ENCODE measurements at places on chromosomes 12 and 14. TPM values are rescaled to one million over a fixed set of nuclear protein-coding genes. Genes with fewer than 3 reads are reported as not detected.

DNA sequence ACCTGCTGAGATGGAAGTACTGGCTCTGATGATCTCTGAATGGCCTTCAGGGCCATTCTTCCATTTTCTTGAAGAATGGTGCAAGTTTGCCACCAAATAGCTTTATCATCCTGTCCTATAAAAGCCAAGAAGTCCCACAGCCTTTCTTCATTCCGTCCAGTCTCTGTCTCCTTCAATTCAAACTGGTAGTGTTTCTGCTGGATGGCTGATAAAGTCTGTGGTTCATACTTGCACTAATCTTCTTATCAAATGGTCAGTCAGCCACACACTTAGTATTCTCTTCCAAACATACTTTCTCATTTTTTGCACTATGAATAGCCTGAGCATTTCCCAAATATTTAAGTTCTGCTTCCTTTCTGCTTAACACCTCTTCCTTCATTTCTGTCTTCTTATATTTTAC is 39.4 kb upstream of the BEGAIN start:
- no peak for DNase-seq

GRCh38 chr14:94388384-94389103 is at the start of gene SERPINA1:
Gene SERPINA1 (minus strand): TSS chr14:94388602. CDS start chr14:94383237, 5,365 bp downstream.
- DNase-seq = no peak

DNA sequence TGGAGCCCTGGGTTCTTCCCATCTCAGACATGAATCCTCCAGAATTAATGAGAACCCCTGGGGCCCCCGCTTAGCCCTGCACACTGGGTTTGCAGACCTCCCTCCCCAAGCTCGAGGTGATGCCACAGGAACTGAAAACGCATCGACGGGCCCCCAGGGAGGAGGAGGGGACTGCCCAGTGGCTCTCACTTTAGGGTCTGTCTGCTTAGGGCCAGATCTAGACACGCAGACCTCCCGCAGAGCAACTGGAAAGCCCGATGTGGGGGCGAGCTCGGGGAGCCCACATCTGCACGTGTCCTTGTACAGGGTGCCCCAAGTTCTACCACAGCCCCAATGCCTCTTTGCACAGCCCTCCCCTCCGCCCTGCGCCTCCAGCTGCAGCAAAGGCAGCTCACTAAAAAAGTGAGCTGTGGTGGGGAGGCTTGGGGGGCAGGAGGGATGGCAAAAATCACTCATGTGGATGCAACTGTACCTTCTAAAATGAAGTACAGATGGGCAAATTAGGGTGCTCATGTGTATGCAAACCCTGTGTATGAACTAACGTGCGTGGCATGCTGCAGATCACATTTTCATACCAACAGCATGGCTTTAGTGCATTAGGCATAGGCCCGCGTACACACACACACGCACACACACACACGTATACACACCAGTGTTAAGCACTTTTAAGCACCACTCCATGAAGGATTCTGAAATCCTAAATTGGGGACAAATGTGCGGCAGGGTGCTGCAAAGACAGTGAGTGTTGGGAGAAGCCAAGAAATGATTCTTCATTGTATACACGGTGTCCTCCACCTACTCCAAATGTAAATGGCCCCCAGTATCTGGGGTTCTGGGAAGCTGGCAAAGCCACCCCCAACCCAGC is 99.9 kb upstream of the MAP1LC3B2 start:
- no peak for DNase-seq

DNA sequence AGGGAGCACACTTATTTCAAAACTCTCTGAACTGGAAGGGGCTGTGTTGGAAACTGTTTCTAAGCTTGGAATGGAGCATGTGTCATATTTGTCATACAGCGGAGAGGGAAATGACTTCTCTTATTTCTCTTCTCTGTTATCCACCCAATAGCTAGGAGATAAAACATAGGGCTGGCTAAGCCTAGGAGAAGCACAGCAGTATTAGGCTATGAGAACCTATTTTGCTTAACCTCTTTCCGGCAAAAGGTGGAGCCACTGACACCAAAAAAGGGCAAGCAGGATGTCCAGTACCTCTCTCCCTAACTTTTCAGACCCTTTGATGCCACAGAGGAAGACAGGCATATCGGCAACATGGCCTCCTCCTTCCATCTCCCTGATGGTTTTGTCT is 148.3 kb downstream of the CRADD start:
- DNase-seq = no peak

- DNase-seq = no peak
Measured at GRCh38 chr12:43105426-43105981, 446.5 kb downstream of the ADAMTS20 start.

Gene PTPRR
- 1.3 TPM for total RNA-seq

Gene RAB3IP
- 8.5 TPM for total RNA-seq

- no peak for DNase-seq
Measured at GRCh38 chr14:23617539-23617938, 18.6 kb upstream of the DHRS2 start.

Gene KLRK1
- 515 TPM for total RNA-seq
